Lung microvascular endothelial cell (primary cell): ENCODE measurements at places on chromosomes 6 and 20. TPM values are rescaled to one million over a fixed set of nuclear protein-coding genes. Genes with fewer than 3 reads are reported as not detected.

TSBP1 gene
- not detected in 2 replicates for total RNA-seq

DNA sequence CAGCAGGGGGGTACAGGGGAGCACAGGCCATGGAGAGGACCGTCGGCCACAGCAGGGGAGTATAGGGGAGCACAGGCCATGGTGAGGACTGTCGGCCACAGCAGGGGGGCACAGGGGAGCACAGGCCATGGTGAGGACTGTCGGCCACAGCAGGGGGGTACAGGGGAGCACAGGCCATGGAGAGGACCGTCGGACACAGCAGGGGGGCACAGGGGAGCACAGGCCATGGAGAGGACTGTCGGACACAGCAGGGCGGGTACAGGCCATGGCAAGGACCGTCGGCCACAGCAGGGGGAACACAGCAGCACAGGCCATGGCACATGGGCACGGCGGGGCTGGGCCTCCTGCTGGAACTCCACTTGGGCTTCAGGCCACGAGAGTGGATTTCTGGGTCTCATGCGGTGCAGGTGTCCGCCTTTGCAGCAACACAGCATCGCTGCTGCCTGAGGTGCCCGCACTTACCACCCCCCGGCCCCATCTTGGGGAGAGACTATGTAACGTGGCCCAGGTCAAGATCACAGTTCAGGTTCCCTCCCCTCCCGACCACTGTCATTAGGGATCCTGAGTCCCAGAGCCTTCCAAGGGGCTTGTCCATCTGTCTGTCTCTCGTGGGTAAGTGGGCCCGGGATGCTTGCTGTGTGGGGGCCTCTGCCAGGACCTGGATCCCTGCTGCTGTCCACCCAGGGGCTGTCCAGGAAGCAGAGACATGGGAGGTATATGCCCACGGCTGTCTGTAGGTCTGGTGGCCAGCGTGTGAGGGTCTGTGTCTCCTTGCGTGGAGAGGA, 2.5 kb downstream of the NPBWR2 start:
- no peak for DNase-seq

GRCh38 chr20:8782804-8783203, 286.1 kb upstream of the PLCB4 start:
- DNase-seq = no peak

CLIC5 gene
- total RNA-seq = under 0.01 TPM in 1 of 2 replicates, not detected in the other

DNA sequence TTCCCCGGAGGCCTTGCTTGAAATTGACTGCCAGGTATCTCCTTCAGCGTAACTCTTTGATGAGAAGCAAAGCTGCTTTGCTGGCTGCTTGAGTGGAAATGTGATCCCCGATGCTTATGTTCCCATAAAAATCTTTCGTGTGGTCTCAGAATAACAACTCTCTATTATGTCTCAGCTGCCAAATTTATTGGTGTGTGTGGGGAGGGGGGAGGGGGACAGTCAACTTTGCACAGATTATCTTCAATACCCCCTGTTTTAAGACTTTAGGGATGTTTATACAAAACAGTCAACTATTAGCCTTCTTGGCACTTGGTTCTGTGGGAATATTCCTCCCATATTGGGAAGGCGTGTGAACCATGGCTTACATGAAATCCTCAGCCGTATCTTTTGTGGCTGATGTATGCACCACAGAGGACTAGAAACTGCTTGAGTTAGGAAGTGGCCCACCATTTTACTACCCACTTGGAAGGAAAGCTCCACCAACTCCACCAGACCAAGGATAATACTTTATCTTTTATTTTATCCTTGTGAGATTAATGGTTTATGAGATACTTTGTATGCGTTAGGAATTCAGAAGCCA, 101.5 kb upstream of the SLC24A3 start:
- no peak for DNase-seq

GRCh38 chr20:6864740-6865139, 97.3 kb downstream of the BMP2 start:
- no peak for DNase-seq

- no peak for DNase-seq
These were observed 11.8 kb downstream of the NOL4L start for GRCh38 chr20:32573167-32573851.

DNA sequence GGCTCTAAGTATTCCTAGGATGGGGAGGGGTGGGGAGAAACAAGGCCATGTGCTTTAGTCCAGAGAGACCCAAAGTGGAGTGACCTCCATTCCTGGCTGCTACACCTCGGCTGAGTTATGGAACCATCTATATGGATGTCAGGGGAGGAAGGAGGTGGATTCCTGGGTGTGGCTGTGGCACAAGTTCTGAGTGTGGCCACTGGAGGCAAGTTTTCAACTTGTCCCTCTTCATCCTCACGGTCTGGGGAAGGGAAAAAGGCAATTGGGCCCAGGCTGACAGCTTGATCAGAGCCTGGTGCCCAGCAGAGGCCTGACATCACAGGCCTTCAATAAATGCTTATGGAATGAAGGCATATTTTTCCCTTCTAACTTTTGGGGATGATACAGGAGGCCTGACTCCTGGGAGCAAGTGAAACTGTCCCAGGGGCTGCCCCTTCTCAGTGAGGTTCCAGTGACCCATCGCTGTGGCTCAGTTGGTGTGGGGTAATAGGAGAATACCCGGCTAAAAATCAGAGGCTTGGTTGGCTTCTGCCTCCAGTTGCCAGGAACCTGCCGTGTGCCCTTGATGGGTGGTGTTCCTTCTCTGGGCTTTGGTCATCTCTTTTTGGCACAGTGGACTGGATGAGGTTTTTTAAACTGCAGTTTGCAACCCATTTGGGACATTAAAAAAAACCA, 1.8 kb upstream of the ITPR3 start:
- DNase-seq = no peak

PLG gene
- total RNA-seq = not detected in 2 replicates

DNA sequence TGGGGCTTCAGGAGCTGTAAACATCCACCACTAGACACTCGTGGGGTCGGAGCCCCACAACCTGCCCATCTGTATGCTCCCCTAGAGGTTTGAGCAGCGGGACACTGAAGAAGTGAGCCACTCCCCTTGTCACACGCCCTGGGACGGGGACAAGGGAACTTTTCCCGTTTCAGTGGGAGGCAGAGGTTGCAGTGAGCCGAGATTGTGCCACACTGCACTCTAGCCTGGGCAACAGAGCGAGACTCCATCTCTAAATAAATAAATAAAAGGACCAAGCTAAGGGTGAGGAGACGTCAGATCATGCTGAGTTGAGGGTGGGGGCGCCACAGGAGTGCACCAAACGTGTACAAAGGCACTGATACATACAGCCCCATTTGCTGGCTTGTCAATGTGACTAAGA, 8.4 kb downstream of the ZCCHC3 start:
- no peak for DNase-seq

ZKSCAN4 gene
- total RNA-seq = 3.1 and 4.0 TPM in 2 replicates

- DNase-seq = no peak
These were observed 342.7 kb downstream of the ESR1 start for GRCh38 chr6:152150196-152150595.

NPEPL1 gene
- total RNA-seq = 17.9 and 19.2 TPM in 2 replicates

DNA sequence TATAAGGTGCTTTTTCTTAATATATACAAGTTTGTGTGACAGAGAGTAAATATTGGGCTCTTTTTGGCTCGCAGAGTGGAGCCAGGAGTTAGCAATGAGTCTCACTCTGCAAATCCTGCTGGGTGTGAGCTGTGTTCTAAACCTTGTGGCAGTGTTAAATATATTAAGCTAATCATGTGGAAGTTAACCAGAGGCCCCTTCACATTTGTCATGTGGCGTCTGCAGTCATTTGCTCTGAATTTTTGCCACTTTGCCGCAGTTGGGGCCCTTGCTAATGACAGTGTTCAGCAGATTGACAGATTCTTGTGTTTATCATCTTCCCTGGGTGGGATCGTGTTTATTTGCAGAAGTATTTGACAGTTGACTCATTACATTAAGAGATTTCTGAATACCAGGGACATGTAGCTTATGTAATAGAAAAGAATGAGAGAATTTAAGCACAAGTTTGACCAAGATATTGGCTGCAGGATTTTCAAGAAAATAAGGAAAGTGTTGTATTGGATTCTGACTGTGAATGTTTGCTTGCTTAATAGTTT, 37.9 kb downstream of the SPATA2 start:
- no peak for DNase-seq

DNA sequence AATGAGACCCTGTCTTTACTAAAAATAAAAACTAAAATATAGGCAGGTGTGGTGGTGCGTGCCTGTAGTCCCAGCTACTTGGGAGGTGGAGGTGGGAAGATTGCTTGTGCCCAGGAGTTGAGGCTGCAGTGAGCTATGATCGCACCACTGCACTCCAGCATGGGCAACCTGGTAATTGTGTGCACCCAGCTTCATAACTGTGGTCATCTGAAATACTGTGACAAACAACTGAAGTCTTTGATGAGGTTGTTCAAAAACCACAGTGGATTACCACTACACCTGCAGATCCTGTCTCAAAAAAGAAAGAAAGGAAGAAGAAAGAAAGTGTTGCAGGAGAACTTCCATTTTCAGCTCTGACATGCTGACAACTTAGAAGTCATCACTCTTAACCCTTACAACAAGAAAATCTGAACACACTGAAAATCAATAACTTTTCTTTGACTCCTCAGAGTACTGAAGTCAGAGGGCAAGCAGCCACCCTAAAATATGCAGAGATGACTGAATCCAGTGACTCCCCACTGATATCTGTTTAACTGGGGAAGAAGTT, 13.8 kb upstream of the ZBP1 start:
- DNase-seq = no peak

DNA sequence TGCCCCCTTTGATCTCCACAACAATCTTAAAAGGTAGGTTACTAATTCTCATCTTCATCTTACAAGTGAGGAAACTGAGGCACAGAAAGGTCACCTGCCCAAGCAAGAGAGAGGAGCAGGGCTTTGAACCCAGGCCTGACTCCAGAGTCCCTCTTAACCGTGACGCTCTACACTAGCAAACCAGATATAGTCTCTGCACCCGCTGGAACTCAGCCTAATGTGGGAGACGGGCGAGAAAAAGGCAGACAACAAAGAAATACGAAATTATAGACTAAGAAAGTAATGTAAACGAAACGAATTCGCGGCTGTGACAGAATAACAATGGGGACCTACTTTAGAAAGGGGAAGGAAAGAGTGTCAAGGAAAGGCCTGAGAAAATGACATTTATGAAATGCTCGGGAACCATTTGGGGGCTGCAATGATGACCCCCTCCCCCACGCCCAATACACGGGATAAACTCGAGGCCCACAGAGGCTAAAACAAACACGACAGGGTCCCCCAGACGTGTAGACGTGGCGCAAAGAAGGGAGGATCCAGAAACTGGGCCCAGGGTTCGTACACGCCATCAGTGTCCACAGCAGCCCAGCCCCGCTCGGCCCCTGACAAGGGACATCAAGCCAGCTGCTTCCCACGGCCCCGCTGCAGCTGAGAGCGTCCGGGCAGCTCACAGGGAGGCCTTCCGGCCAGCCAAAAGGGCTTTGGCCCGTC, 637 bp downstream of the TRPC4AP start:
- peak; percentile 90 for DNase-seq

LPA gene
- total RNA-seq = not detected in 2 replicates

HMGCLL1 gene
- not detected in 2 replicates for total RNA-seq

DNA sequence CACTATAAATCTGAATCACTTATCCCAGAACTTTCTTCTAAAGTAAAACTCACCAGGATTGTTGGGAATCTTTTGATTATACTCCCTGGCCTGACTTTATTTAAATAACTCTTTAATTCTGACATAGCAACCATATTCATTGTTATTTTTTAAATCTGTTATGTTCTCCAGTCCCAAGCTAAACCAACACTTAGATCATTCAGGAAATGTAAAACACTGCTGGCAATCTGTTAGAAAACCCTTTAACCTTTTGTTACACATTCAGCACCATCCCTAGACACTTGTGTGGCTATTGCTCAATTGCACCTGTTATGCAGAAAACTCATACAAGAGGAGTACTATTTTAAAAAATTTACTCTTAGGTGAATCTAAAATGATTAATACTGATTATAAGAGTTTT, 101.8 kb upstream of the NHSL1 start:
- peak; percentile 93 for DNase-seq

HDGFL1 gene
- total RNA-seq = not detected in 2 replicates

DNA sequence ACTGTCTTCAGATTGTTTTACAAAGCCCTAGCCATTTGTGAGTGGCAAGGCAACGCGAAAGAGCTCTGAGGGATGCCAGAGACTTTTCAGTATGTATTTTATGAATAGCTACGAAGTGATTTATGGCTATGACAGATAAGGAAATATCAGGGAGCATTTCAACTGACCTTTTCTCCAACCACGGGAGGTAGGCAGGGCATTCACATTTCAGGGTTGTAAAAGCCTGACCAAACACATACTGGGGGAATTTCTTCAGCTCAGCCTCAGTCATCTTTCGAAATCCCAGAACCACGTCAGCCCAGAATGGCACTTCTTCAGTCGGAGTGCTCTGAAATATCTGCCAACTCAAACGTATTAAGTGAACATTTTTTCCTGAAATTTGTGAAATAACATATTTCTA, 10.8 kb downstream of the DDO start:
- no peak for DNase-seq

DNA sequence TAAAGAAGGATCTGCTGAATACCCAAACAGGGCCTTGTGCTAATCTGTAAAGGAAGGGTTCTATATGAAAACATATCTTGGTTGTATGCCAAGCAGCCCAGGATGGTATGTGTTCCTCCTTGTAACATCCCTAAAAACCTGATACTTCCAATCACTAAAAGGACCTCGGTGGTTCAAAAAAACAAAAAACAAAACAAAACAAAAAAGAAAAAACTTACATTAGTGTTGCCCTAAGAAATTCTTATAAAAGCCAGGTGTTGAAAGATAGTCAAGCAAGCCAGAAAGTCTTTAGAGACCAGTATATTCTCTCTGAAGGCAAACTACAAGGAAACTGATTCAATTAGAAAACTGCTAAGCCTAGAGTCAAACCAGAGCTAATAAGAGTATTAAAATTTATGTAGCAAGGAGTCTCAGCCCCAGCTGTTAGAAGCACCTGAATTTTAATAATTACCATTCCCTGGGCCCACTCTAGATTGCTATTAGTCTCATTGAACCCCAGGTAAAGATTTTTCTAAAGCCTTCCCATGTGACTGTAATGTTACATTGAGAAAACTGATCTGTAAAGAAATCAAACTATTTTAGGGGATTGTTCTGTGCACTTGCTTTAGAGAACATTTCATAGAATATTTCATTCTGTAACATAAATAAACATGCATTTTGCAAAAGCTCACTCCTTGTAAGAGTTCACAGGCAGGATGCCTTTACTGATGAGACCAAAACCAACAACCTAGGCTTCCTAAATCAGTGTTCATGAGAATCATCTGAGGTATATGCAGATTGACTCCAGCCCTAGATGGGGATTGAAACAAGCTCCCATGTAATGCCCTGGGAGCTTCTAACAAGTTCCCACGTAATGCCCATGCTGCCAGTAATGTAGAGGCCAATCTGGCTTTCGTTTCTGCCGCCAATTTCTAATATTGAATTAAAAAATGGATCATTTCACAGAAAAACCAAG, 95.2 kb upstream of the BTN3A2 start:
- no peak for DNase-seq

DNA sequence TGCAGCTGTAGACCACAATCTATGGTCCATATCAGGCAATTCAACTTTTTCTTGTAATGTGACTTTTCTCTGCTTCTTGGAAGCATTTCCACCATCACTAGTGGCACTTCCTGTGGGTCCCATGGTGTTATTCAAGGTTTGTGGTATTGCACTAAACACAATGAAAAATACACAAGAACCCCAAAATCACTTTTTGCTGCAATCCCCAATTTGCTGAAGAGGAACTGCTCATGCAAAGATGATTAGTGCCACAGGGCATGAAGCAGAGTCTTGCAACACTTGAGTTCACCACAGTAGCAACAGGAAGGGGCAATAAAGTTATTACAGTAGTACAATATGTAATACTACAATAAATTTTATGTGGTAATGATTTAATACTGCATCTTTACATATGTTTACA, 16.8 kb upstream of the TAAR1 start:
- no peak for DNase-seq
